ENCODE measurements at places on chromosomes 3 and 15. TPM values are rescaled to one million over a fixed set of nuclear protein-coding genes. Genes with fewer than 3 reads are reported as not detected.

- DNase-seq: no peak
Observed at GRCh38 chr3:179513862-179514261, 48.9 kb upstream of the ACTL6A start.

- DNase-seq: no peak
Observed at GRCh38 chr15:58232281-58233065, 94.3 kb downstream of the AQP9 start.

The CASR gene
- not detected for polyA plus RNA-seq

The DPPA4 gene
- polyA plus RNA-seq: 0.12 TPM

- no peak for DNase-seq
Observed at GRCh38 chr3:66095295-66096001, 56.7 kb upstream of the MAGI1 start.

DNA sequence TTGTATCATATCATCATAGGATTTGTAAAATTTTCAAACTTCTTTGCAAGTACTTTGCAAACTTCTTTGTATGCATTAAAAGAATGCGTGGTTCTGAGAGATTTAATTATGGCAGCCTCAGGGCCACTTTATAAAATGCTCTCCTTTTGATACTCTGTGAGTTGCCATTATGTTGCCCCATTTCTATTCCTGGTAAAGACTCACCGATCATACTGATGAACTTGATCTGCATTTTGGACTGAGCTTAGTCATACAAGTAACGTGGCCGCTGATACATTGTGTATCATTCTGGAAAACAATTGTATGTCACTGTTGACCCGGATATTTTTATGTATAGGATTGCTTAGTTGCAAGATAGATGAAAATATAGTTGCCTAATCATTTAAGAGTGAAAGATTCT, 38.8 kb downstream of the AKAP13 start:
- DNase-seq: no peak

The MRPL3 gene
- polyA plus RNA-seq: 92.8 TPM

GRCh38 chr3:16514755-16515353, 1.4 kb upstream of the RFTN1 start:
- no peak for DNase-seq

The LINGO1 gene
- polyA plus RNA-seq: 75.4 TPM

The SLC22A14 gene
- not detected for polyA plus RNA-seq

GRCh38 chr3:56087451-56088053, 380.7 kb downstream of the ERC2 start:
- DNase-seq: no peak

The SSUH2 gene
- polyA plus RNA-seq: not detected

DNA sequence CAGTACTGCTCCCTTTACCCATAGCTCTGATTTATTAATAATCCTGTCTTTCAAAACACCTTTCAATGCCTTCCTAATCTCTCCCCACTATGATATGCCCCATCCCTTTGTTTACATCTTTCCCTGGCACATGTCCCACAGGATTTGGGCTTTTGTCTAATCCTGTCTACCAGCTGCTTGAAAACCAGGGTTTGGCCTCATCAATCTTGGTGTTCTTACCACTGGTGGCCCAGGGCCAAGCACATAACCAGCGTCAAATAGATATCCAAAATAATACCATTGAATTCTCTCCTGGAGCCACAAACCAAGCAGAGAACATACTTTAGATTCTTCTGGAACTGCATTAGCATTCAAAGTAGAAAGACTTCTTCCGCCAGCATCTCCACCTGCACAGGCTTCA, 104.8 kb upstream of the PPP2R3A start:
- DNase-seq: no peak

DNA sequence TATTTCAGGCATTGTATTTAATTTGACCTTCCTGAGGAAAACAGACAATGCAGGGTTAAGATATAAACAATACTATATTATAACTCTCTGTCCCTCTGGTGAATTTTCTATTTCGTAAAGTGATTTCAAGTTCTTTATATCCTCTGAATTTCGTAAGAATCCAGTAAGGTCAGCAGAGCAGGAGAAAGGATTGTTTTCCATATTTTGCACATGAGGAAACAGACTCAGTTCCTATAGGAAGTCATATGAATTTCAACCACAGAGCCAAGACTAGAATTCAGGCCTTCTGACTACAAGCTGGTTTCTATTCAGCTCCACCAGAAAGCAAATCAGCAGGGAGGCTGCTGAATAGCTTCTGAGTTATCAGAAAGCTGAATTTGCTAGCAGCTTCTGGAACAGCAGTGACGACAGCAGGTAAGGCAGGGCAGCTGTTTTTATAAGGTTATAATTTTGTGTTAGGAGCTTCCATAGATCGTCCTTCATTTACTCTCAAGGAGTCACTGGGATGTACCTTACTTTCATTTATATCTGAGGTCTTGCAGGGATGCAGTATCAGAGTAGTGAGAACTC, 11.1 kb upstream of the PLAAT1 start:
- no peak for DNase-seq

DNA sequence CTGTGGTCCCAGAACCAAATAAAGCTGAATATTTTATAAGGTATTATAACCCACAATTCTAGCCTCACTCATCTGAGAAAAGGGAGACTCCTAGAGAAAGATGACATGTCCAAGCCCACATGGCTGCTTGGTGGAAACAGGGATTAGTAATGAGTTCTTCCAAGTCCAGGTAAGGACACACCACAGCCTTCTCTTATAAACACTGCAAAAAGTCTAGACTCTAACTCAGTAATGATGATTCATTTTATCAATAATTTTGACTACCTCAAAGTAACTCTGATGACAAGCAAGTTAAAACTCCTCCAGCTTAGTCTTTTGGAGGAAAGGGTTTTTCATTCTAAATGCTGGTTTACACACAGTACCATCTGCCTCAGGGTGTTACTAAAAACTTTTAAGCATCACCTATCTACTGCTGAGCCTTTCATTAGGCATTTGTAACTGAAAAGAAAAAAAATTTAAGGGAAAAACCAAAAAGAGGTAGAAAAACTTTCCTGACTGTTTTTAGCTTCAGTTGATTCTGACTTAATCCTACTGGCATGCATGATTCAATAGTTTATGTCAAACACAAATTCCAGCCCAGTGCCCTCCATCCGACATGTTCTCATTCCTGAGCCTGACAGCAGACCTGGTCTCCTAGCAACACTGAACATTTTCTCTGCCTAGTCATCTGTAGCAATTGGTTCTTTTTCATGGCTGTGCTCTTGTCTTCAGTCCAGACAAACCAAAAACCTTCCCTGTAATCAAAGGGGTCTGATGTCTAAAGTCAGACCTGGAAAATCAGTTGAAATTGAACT, 43.9 kb downstream of the P3H2 start:
- DNase-seq: peak; percentile 94
